ENCODE measurements at places on chromosomes 2 and 18. TPM values are rescaled to one million over a fixed set of nuclear protein-coding genes. Genes with fewer than 3 reads are reported as not detected.

DNA sequence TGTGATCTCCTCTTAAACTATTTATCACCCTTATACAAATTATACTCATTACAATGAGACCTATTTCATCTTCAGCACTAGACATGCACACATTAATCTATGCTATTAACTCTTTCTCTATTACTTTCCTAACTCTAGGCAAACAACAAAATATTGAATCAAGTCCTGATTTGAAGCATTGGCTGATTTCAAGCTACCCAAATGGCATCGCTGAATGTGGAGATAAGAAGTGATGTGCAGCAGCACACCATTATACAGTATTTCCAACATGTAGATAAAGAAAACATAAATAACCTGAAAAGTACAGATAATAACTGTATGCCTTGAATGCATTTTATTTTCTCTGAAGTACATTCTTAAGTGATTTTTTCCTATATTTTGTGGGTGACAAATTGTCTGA is 268.6 kb upstream of the GULP1 start:
- no peak overlapping the region for H3K27ac ChIP-seq
- no peak overlapping the region for H3K4me3 ChIP-seq
- no peak for DNase-seq
- H3K27me3 ChIP-seq = no peaks in the 10 kb centered on the region
- no peaks in the 10 kb centered on the region for H3K36me3 ChIP-seq
- no peaks in the 10 kb centered on the region for H3K4me1 ChIP-seq

GRCh38 chr2:239777219-239777618 is 247.9 kb downstream of the NDUFA10 start:
- H3K27me3 ChIP-seq = no peaks in the 10 kb centered on the region
- H3K36me3 ChIP-seq = no peaks in the 10 kb centered on the region
- no peaks in the 10 kb centered on the region for H3K4me1 ChIP-seq
- DNase-seq = no peak

DNA sequence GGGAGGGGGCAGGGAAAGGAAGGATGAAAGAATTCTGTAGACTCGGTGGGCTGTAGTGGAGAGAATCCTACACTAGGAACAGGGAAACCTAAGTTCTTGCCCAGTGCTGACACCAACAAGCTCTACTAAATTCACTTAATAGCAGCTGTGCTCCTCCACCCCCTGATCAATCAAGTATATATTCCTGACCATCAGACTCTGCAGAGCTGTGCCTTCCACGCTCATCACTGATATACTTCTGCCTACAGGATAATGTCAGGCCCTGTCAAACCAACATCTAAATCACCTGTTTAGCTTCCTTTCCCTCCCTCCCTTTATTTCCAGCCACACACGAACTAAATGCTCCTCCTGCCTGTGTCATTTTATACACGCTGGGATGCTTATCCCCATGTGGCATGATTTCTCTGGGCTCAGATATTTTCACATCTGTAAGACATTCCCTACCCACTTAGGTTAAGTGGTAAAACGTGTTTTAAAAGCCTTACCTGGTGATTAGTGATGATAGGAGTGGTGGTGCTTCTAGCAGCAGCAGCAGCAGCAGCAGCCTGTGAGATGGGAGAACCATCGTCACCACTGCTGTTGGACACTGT is 301.9 kb downstream of the LRRTM1 start:
- no peak for DNase-seq
- H3K36me3 ChIP-seq = no peaks in the 10 kb centered on the region
- no peak overlapping the region for H3K4me3 ChIP-seq
- no peaks in the 10 kb centered on the region for H3K4me1 ChIP-seq

NETO1 gene
- 0.83 TPM for polyA plus RNA-seq

DNA sequence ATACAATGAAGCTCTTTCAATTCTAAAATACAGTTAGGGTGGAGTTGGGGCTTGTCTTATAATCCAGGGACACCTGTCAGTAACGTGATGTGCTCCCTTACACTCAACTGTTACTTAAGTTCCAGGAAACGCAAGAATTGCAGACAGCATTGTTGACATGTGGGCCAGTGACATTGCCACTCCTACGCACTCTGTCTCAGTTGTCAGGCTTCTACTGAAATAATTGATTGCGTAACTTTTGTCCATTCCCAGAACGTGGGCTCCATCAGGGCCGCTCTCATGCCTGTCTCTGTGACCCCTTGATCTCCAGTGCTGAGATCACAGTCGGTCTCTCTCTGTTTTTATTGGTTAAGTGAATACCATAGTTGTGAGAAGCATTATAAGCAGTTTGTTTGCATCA is 487.8 kb downstream of the GALR1 start:
- no peak for DNase-seq
- H3K27ac ChIP-seq = no peak overlapping the region
- H3K4me3 ChIP-seq = no peak overlapping the region

DNA sequence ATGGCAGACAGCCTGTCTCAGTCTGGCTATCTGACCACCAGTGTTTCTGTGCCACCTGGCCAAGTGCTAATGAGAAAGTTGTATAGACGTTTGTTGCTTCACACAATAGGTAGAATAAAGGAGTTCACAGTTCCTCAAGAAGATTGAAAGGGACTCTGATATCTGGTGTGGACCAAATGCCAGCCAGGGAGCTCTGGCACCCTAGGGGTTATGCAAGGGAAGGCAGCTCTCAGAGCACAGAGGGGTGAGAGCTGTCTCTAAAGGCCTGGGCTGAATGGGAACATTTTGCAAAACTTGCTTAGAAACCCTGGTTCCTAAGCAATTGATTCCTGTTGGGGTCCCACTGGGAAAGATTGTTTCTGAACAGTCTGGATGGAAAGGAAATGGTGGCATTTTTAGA is 553.8 kb downstream of the EPHA4 start:
- H3K27ac ChIP-seq = no peak overlapping the region
- no peaks in the 10 kb centered on the region for H3K27me3 ChIP-seq
- no peaks in the 10 kb centered on the region for H3K36me3 ChIP-seq
- no peaks in the 10 kb centered on the region for H3K4me1 ChIP-seq

DNA sequence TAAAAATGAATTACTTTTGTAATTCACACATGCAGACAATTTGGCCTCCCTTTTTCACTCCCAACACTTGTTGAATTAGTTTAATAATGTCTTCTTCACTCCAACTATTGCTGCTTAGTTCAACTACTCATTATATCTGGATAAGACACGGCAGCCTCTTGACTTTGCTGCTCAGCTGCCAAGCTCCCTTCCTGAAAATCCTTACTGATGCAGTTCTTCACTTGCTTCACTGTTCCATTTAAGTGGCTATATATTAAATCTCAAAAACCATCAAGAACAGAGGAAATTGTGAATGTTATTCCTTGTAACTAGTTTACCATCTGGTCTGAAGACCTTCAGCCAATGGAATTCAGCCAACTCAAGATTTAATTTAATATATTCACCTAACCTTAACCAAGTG is 127.1 kb downstream of the NCOA1 start:
- H3K27me3 ChIP-seq = no peaks in the 10 kb centered on the region
- H3K27ac ChIP-seq = no peak overlapping the region
- H3K36me3 ChIP-seq = no peaks in the 10 kb centered on the region
- DNase-seq = no peak
- no peak overlapping the region for H3K4me3 ChIP-seq

DNAH7 gene
- polyA plus RNA-seq = 25.8 TPM

DNA sequence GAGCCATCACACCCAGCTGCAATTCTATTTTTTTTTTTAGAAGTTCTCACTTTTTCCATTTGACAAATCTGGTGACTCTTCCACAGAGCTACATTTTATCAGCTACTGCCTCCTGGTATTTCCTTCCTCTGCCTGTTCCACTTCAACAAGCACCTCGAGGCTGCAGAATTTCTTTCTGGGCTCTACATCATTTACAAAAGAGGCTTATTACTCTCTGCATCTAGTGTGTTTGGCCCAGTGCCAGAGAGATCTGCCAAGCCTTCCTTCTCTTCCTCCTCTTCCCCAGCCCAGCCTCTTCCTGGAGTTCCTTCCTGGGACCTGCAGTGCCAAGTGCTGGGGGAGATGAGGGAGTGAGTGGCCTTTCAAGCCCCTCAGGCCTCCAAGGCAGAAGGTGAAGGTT is 119.6 kb upstream of the ITGA6 start:
- no peaks in the 10 kb centered on the region for H3K36me3 ChIP-seq
- H3K4me3 ChIP-seq = no peak overlapping the region
- DNase-seq = peak; percentile 27

DPP4 gene
- polyA plus RNA-seq = 6.3 TPM

Data from testis (tissue), 5 donors.